Hepatic stellate cell (primary cell): ENCODE measurements at places on chromosomes 3 and 15.

DNA sequence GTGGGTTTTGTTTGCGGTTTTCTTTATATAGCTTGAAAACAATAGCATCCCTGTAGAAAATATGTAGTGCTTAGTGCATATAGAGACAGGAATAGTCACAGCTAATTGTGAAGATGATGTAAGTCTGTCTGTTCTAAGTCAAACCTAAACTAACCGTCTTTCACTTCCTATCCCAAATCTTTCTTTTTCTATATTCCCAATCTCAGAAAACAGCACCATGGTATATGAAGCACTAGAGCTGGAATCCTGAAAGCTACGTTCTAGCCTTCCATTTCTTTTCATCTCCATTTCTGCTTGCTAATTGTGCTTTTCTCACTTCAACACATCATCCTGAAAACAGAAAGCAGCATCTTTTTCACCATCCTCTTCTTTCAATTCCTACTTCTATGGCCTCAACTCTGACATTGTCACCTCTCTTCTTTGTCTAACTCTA, 1235.5 kb downstream of the ROBO2 start:
- no peak for DNase-seq

- no peak for DNase-seq
These were observed 5.4 kb downstream of the MUC4 start for GRCh38 chr3:195806211-195806915.

- no peak for DNase-seq
These were observed 203.1 kb downstream of the CHL1 start for GRCh38 chr3:399647-400046.

- no peak for DNase-seq
These were observed 61.3 kb upstream of the PIAS1 start for GRCh38 chr15:67992834-67993233.

DNA sequence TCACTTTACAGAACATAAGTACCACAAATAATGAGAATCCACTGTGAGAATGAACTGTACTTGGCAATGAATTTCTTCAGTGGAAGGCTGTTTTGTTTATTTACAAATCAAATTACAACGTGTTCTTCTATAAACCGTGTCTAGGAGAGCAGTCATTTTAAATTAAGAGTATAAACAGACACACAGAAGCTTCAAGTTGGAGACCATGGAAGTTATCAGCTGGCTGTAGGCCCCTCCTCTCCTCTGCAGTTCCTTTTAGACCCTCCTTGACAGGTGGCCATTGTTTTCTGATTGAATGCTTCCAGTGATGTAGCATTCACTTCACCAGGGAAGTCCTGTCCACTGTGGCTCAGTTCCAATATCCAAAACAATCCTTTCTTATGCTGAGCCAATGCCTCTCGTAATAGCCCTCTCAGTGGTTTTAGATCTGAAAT, 7.3 kb upstream of the MAPK6 start:
- no peak for DNase-seq

DNA sequence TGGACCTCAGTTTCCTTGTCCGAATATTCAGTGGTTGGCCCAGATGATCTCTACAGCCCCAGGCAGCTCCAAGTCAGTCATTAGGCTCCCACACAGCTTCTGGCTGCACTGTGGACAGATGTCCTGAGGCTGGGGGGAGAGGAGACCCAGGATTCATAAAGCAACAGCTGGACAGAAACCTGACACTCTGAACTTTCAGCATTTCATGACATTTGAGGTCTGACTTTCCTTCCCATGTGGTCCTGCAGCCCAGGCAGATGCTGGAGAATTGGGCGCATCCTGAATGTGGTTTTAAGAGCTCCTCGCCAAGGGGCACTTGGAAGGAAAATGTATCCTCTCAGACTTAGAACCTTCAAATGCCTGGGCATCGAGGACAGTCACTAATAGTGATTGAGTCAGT, 307.6 kb upstream of the LRRFIP2 start:
- DNase-seq = no peak

GRCh38 chr15:97977734-97978133, 17.2 kb downstream of the ARRDC4 start:
- no peak for DNase-seq

- DNase-seq = no peak
These were observed 289.8 kb downstream of the ZBTB20 start for GRCh38 chr3:114857299-114857701.

DNA sequence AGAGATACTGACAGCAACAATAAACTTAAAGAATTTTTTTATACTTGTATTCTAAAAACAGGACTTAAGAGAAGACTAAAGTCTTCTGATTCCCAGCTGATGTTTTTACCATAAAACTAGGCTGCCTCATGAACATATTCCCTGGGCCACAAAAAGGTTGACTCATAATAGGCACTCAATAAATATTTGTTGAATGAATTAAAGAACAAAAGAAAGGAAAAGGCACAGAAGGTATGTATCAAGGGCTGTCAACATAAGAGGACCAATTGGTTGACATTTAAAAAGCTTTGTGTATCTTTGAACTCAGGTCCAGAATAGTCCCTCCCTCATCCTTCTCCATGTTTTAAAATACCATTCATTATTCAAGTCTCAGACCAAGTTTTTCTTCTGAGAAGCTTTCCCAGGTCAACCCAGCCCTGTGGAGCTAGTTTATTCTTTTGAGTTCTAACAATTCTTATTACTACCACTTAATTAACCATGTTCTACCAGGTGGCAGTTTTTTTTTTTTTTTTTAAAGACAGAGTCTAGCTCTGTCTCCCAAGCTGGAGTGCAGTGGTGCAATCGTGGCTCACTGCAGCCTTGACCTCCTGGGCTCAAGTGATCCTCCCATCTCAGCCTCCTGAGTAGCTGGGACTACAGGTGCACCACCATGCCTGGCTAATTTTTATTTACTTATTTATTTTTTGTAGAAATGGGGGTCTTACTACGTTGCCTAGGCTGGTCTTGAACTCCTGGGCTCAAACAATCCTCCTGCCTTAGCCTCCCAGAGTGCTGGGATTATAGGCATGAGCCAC, 17.5 kb upstream of the ARHGEF3 start:
- no peak for DNase-seq
